ENCODE measurements at places on chromosomes 3 and 15.

DNA sequence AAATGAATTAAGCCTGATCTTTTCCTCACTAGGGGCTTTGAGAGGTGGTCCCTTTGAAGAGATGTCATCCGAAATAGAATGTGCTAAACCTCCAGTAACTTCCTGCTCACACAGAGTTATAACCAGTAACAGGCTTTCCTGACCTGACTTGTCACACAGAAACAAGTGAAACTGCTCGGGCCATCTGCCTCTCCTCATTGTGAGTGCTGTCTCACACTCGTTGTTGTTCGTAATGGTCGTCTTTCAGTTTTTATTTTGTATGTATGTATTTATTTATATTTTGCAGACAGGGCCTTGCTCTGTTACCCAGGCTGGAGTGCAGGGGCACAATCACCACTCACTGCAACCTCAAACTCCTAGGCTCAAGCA is 24.0 kb downstream of the ACSBG1 start:
- no peak for DNase-seq

DNA sequence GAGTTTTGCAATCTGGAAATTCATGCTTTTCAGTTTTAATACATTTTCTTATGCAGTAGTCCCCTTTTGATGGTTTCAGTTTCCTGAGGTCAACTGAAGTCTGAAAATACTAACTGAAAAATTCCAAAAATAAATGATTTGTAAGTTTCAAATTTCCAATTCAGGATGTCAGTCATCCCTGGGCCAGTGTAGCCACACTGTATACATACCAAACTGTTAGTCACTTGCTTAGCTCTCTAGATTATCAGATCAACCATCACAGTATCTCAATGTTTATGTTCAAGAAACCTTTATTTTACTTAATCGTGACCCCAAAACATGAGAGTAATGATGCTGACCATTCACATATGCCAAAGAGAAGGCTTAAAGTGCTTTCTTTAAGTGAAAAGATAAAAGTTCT is 715.5 kb downstream of the GBE1 start:
- no peak for DNase-seq

- DNase-seq = no peak
Measured at GRCh38 chr3:129892857-129893580, 492 bp downstream of the TMCC1 start.

DNA sequence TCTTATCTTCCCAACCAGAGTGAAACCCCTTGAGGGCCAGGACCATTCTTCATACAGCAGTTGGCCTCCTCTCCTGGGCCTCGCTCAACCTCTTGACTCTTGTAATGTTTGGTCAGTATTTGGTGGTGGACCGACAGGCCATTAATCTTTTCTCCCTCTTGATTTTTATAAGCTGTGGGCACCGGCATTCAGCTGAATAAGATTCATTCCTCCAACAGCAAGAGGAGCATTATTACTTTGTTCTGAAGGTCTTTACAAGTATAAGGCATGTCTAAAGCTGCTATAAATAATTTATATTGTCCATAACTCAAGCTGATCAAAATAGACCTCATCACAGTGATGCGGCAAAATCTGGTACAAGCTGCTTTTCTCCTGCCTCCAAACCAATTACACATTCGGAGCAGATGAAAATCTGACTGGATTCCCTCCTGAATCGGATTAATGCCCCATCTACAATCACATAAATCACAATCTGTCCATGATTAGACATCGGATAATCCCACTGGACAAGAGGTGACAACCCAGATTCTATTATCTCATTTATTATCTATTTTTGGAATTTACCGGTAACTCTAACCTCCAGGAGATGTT is 8.4 kb upstream of the ISL2 start:
- no peak for DNase-seq

- DNase-seq = no peak
Measured at GRCh38 chr3:38519651-38520050, 23.5 kb downstream of the EXOG start.

Measured in cortex of kidney (tissue), 1 donor.